Kidney epithelial cell (primary cell): ENCODE measurements at places on chromosomes 3 and 15. TPM values are rescaled to one million over a fixed set of nuclear protein-coding genes. Genes with fewer than 3 reads are reported as not detected.

Gene DTWD1
- 14.0 and 14.7 TPM in 2 replicates for total RNA-seq

Gene GCNT3
- 2.0 and 3.9 TPM in 2 replicates for total RNA-seq

Gene SNURF
- 1.4 and 2.5 TPM in 2 replicates for total RNA-seq

Gene SPTSSB
- total RNA-seq, result not detected in 2 replicates

Gene CD200
- 19.2 and 19.3 TPM in 2 replicates for total RNA-seq

Gene KIF7
- 5.4 and 7.4 TPM in 2 replicates for total RNA-seq

Gene PCLAF
- total RNA-seq, result 2.6 and 8.4 TPM in 2 replicates

Gene ENTPD3
- 0.21 and 0.29 TPM in 2 replicates for total RNA-seq

Gene GRK7
- not detected in 2 replicates for total RNA-seq

Gene SMAD6
- 8.3 and 9.0 TPM in 2 replicates for total RNA-seq

Gene CCR9
- total RNA-seq, result not detected in 2 replicates

Gene TNNC1
- total RNA-seq, result 1.4 and 5.7 TPM in 2 replicates

Gene ZNF385D
- total RNA-seq, result not detected in 2 replicates
